Bronchial epithelial cell (primary cell): ENCODE measurements at places on chromosomes 1 and 21. TPM values are rescaled to one million over a fixed set of nuclear protein-coding genes. Genes with fewer than 3 reads are reported as not detected.

HEYL gene
- total RNA-seq: under 0.01 TPM in 1 of 2 replicates, not detected in the other

RNU1-4 gene
- total RNA-seq: 2,323 and 5,262 TPM in 2 replicates

UBL4B gene
- not detected in 2 replicates for total RNA-seq

PLA2G4A gene
- 1.9 and 5.5 TPM in 2 replicates for total RNA-seq

ZBTB21 gene
- 6.6 and 12.5 TPM in 2 replicates for total RNA-seq

KCND3 gene
- total RNA-seq: under 0.01 and 0.13 TPM in 2 replicates

CYP4A11 gene
- not detected in 2 replicates for total RNA-seq

SPRR2B gene
- not detected in 2 replicates for total RNA-seq

OR2T3 gene
- total RNA-seq: not detected in 2 replicates

POTED gene
- not detected in 2 replicates for total RNA-seq

BCAR3 gene
- 26.2 and 69.5 TPM in 2 replicates for total RNA-seq

CLK2 gene
- 19.7 and 23.4 TPM in 2 replicates for total RNA-seq

S100A7A gene
- not detected in 2 replicates for total RNA-seq

CYP4X1 gene
- total RNA-seq: under 0.01 and 0.13 TPM in 2 replicates
